ENCODE measurements at places on chromosomes 7 and 10.

DNA sequence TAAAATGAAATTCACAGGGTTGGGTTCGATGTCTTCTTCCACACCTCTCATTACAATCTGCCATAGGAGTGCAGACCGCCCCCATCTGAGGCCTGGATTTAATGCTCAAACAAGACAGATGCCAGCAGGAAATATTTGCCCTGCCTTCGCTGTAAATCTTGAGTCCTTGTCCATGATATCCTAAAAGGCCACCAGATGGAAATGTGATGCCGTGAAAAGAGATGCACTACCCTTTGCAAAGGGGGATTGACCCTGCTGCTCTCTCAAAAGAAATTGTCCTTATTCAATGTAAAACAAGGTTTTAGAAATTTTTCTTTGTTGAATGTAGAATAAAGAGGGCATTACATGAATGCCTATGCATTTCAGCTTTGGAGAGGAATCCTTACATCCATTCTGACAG lies 37.5 kb downstream of the AGAP4 start:
- DNase-seq, result no peak

- peak; percentile 71 for DNase-seq
Observed at GRCh38 chr7:108247614-108248013, 117.5 kb upstream of the LAMB4 start.

GRCh38 chr7:132078891-132079735 lies 497.2 kb downstream of the PLXNA4 start:
- no peak for DNase-seq

DNA sequence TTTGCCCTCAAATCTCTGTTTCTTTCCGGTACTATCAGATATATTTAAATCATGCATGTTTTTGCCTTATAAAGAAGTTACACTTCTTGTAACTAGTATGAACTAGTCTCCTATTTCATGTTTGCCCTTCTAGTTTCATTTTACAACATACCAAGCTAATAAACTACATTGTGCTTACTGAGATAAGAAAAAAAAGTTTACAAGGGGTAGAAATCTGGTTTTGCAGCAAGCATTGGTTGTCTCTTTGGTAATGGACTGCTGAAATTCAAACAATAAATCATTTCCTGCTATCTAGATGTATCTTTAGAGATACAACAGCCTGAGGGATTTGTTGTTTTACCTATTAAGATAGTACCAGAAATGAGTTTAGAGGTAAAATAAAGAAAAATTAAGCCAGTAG lies 18.8 kb downstream of the PTTG1IP2 start:
- no peak for DNase-seq

DNA sequence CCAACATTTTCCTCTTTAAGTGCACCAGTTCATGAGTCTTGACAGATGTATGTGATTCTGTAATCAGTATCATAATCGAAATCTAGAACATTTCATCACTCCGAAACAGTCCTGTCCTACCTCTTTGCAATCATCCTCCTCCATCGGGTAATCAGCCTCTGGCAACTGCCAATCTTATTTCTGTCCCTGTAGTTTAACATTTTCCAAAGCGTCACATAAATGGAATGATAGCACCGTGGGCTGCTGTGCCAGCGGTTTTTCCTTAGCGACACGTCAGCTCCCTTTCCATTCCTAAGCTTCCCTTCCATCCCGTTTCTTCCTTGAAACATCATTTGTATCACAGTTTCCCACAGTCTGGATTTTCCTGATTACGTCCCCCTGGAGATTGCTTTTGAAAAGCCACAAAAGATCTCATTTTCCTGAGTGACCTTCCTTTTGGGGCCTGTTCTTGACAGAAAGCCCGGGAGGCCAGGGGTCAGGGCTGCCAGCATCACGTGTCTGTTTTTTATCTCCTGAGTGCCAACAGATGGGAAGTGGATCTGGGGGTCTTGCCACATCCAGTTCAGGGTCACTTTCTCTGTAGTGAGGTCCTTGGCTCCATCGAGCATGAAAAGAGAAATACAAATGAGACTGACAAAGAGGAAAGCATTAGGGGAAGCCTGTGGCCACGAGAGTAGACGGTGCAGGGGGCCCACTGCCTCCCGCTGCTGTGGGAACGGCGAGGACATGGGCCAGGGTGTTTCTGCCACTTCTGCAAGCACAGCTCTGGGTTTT lies 31.6 kb downstream of the TMEM120A start:
- DNase-seq, result no peak

- DNase-seq, result no peak
Observed at GRCh38 chr7:42152329-42153205, 84.4 kb downstream of the GLI3 start.

- DNase-seq, result no peak
Observed at GRCh38 chr7:129675521-129675920, 64.0 kb downstream of the NRF1 start.
